ENCODE measurements at places on chromosomes 6 and 20. TPM values are rescaled to one million over a fixed set of nuclear protein-coding genes. Genes with fewer than 3 reads are reported as not detected.
A peak's percentile ranks its signal among the peaks of the same experiment; 100 is the strongest.

DNA sequence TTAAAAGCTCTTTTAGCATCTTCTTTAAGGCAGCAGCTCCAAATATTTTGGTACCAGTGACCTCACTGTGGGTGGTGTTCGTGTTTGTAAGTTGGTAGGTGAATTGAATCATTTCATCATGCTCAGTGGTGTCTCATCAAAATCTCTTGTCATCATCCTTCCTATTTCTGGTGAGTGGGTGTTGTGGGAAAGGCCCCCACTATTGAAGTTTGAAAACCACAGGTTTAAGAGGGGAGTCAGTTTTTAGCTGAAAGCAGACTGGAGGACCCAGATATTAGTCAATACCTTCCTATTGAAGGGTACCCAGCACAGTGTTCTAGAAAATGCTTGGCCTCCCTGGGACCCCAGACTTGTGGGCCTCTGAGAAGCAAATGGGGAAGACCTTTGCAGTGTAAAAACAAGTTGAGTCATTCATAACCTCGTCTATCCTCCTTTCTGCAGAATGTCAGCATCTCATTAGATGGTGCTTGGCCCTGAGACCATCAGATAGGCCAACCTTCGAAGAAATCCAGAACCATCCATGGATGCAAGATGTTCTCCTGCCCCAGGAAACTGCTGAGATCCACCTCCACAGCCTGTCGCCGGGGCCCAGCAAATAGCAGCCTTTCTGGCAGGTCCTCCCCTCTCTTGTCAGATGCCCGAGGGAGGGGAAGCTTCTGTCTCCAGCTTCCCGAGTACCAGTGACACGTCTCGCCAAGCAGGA, 3.7 kb downstream of the PIM1 start:
- H3K36me3 ChIP-seq: peaks cover 31% of the 10 kb centered on the region
- H3K27ac ChIP-seq: no peak overlapping the region
- H3K27me3 ChIP-seq: no peaks in the 10 kb centered on the region
- no peak for DNase-seq

CCHCR1 gene
- 58.0 TPM for total RNA-seq

FOXA2 gene
- total RNA-seq: not detected

TSBP1 gene
- not detected for total RNA-seq

DNA sequence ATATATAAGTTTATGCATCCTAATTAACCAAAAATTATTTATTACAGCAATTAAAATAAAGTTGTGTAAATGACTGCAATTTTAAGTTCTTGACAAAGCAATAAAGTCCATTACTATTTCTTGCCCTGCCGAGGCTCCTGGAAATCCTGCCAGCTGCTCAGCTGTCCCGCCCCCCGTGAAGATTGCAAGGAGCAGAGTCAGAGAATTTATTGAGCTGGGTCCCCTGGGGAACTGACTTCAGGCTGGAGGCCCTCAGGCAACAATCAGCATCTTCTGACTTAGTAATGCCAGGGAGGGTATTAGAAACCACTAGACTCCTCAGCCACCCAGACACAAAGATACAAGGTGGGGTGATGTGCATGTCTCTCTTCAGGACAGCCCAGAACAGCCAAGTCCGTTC, 92.3 kb downstream of the EDN3 start:
- peak; percentile 48 for DNase-seq
- peaks cover 39% of the 10 kb centered on the region for H3K27me3 ChIP-seq
- H3K27ac ChIP-seq: no peak overlapping the region
- H3K36me3 ChIP-seq: no peaks in the 10 kb centered on the region
- no peak overlapping the region for H3K4me3 ChIP-seq

DNA sequence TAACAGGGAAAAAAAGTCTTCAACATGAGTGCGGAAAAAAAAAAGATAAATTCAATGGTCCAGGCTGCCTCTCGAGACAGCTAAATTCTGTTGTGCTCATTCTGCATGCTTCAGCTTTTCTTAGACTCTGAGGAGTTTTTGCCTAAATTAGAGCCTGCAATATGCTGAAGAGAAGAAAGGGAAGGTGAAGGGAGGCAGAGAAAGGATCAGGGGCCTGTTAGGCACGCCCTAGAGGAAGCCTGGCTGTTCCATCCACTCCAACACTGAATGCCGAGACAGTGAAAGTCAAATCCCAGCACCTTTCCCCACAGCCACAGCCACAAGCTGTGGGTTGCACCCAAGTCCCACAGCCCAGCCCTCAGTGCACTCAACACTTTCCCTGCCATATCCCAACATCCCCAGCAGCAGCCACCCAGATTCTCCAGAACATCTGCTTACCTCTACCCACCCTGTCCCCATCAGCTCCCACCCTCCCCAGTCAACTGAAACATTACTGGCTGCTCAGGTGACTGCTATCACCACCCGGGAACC, 37.3 kb downstream of the PREX1 start:
- peaks cover 3% of the 10 kb centered on the region for H3K36me3 ChIP-seq
- no peak for DNase-seq
- H3K4me1 ChIP-seq: peaks cover 66% of the 10 kb centered on the region
- H3K27ac ChIP-seq: peak overlapping the region; percentile 8

DNA sequence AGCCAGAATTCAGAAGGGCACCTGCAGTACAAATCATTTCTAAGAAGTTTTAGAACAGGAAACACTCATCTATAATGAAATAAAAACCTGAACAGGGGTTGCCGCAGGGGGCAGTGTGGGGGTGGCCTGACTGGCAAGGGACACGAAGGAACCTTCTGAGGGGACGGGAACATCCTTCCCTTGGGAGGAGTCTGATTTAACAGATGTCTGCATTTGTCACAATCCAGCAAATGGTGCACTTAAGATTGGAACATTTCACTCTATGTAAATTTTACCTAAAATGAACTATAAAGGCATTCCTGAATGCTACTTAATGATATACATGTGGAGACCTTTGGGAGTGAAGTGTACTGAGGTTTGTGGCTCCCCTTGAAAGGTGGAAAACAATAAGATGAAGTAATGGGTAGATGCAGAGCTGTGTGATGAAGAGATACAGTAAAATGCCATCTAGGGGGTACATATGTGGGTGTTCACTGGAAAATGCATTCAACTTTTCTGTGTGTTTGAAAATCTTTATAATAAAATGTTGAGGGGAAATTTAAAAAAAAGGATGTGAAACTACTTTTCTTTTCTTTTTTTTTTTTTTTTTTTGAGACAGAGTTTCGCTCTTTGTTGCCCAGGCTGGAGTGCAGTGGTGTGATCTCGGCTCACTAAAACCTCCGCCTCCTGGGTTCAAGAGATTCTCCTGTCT, 89.5 kb downstream of the SNX5 start:
- DNase-seq: peak; percentile 55
- H3K27ac ChIP-seq: no peak overlapping the region
- H3K36me3 ChIP-seq: no peaks in the 10 kb centered on the region

CCDC170 gene
- total RNA-seq: 0.17 TPM

SLPI gene
- total RNA-seq: not detected

FHL5 gene
- total RNA-seq: not detected

HLA-DRB1 gene
- total RNA-seq: not detected
